ENCODE measurements at places on chromosomes 2 and 18.

GRCh38 chr2:67471681-67472080 is 74.5 kb downstream of the ETAA1 start:
- no peak for DNase-seq

DNA sequence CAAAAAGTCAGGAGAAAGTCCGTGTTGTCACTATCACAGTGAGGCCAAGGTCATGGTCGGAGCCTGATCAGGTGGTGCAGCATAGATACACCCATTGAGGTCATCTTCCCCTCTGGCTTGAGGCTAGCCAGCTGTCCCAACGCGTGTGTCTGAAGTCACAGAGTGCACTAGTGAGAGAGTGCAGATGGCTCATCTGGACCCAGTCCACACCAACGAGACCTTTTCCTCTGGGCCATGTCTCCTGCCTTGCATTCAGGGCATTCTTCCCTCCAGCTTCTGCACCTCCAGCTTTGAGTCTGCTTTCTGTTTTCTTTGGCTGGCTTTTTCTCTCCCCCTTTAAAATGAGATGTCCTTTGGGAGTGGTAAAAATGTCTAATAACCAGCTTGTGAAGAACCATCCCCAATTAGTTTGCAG is 146.9 kb downstream of the TDRD15 start:
- DNase-seq, result no peak

- no peak for DNase-seq
These were observed 111.1 kb upstream of the CAB39 start for GRCh38 chr2:230601510-230601909.

GRCh38 chr18:76980663-76981395 is 151.8 kb downstream of the MBP start:
- DNase-seq, result no peak

- DNase-seq, result no peak
These were observed 499.2 kb downstream of the CNTNAP5 start for GRCh38 chr2:124524155-124524915.
